ENCODE measurements at places on chromosomes 3 and 15.

DNA sequence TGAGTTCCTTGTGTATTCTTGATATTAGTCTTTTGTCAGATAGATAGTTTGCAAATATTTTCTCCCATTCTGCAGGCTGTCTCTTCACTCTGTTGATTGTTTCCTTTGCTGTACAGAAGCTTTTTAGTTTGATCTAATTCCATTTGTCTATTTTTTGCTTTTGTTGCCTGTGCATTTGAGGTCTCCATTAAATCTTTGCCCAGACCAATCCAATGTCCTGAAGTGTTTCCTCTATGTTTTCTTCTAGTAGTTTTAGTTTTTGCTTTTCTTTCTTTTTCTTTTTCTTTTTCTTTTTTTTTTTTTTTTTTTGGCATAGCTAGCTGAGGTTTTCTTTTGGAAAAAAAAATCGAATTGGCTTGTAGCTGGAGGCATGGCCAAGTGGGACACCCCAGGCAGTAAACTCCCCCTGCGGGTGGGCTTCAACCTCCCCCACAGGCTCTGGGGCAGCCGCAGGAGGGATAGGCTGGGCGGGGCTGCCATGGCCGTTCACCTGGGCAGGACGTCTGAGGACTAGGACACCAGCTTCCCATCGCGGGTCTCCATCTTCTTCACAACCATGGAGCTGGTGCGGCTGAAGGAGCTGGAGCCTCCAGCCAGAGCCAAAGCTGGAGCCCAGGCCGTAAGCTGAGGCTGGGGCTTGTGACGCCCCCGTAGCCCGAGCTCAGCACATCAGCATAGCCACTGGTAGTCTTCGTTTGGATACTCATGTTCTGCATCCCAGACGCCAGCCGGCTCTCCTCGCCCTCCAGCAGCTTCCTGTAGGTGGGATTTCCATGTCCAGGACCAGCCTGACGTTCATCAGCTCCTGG is 16.2 kb upstream of the PSTPIP1 start:
- no peak for DNase-seq

DNA sequence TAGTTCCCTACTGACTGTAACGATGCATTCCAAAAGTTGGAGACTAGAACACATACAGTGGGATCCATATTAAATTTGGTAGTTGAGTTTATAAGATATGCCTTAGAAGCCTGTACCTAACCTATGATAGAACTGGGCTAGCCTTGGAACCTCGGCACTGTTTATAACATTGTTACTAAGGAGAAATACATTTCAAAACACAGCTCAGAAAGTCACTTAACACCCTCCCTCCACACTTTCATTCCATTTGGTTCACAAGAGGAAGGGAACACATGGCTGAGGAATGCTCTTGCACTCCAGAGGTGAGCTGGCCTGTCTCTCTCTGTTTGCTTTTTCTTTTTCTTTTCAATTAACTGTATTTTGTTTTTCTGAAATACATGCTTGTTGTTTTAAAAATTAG is 48.7 kb upstream of the TSC22D2 start:
- no peak for DNase-seq

DNA sequence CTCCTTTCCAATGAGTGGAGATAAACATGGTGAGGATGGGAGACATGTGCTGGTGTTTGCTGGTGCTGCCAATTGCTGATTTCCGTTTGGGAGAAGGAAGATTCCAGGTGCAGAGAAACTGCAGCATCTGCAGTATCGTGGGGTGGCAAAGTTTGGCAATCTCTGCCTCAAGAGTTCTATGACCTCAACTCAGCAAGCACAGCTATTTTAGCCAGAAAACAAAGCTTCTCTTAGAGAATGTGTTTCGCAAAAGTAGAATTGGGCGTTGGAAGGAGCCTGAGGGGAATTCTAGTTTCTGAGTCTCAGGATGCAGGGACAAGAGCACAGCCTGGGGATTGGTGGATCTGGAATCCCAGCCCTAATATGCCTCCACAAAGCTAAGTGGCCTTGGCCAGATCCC is 18.2 kb upstream of the SHC4 start:
- no peak for DNase-seq

GRCh38 chr15:56752986-56753385 is 19.7 kb upstream of the ZNF280D start:
- no peak for DNase-seq

DNA sequence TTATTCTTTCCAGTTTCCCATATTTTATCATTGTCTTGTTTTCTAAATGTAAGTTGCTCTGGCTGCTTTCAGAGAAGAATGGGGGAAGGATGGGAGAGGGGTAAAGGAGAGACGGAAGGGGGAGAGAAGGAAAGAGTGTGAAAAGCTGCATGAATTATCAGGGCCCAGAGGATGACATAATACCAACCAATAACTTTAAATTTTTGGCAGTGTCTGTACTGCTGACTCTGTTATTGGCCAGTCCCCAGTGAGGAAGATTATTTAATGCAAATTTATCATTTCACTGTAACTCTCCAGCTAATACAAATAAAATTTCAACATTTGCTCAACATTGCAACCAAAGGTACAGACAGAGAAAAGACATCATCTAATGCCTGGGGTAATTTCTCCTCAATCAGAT is 551.7 kb upstream of the CFAP20DC start:
- no peak for DNase-seq

- DNase-seq = no peak
Measured at GRCh38 chr3:122307976-122308375, 17.1 kb upstream of the CSTA start.

DNA sequence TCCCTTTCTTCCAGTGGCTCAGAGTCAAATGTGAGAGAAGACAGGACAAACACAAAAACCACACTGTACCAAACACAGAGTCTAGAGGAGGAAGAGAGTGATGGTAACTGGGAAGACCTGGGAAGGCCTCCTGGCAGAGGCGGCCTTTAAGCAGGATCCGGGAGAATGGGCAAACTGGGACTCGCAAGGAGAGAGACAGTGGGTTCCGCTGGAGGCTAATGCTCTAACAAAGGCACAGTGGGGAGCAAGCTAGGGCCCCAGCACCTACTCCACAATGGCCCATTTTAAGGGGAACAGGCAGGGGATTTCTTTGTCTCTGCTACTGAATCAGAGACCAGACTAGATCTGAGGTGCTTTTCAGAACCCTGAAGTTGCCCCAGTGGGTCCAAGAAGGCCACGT is 81.4 kb upstream of the HES1 start:
- DNase-seq = no peak

DNA sequence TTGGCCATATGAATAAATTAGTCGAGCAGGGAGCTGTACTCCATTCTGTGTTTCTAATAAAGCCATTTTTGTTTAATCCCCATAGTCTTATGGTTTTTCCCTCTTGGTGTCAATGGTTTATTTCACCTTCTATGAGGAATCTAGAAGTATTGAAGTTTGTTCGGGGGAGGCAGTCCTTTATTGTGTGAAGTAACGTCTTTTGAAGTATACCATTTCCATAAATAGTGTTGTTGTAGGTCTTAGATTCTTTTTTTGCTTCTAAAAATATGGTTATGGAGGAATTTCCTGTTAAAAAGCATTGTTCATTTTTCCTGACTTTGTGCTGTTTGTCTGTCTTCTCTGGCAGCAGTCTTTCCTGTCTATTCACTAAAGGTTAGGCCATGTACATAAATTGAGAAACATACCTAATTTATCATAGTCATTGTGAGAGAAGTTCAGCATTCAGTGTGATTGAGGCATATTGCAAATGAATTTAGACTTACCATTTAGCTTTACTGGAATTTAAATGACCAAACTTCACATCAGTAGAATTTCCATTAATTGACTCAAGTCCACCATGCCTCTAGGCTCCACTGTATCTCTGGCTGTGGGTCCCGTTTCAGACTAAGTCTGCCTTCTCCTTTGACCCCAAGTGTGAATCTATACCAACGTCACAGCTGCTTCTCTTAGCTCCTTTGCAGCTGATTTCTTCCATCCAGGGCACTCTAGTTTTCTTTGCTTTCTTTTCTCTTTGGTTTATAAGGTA is 37.3 kb downstream of the YEATS2 start:
- no peak for DNase-seq

DNA sequence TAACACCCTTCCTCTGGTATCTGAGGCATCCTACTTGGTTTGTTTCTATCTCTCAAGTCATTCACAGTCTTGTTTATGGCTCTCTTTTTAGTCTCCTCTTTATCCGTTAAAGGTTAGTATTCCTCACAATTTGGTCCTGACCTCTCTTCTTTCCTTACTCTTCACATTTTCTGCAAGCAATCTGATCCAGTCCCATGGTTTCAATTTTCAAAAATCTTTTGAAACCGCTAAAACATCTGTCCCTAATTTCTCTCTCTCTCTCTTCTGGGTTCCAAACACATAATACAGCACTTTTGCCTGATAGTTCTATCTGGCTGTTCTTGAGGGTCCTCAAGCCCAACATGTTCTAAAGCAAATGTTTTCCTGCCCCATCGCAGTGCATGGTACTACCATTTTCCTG is 149.0 kb downstream of the SERPINI1 start:
- no peak for DNase-seq

GRCh38 chr3:133381346-133382109 is 18.3 kb upstream of the BFSP2 start:
- no peak for DNase-seq

DNA sequence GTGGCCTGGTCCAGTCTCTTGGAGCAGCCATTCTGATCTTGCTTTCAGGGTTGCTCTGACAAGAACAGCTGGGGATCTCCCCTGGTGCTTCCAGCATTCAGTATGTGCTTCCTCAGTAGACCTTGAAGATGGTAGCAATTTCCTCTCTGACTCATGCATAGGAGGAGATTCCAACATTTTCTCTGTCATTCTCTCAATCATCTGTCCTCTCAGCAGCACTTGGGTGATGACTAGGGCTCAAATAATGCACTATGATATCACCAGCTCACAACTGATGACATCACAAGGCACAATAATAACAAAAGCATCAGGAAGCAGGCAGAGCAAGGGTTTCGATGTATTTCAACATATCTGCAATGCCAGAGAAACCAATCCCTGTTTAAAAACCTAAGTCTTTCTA is 52.7 kb downstream of the NFKBIZ start:
- DNase-seq = no peak

DNA sequence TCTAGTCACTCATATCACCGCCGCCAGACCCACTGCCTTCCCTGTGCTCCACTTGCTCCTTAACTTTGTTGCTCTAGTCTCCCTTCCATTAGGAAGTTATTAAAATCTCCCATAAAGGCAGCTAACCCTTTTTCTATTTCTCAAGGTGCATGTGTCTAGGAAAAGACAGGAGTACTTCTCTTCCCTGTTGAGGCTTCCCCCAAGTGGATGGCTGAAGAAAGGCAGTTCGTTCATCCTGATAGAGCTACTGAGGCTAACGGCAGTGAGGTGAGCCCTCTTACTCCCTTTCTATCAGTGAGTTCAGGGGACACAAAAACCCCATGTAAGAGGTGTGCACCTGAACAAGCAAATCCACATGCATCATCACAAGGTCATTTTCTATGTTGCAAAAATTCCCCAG is 397.8 kb downstream of the IGSF11 start:
- DNase-seq = no peak

- no peak for DNase-seq
Measured at GRCh38 chr3:178969004-178969700, 102.5 kb downstream of the ZMAT3 start.

DNA sequence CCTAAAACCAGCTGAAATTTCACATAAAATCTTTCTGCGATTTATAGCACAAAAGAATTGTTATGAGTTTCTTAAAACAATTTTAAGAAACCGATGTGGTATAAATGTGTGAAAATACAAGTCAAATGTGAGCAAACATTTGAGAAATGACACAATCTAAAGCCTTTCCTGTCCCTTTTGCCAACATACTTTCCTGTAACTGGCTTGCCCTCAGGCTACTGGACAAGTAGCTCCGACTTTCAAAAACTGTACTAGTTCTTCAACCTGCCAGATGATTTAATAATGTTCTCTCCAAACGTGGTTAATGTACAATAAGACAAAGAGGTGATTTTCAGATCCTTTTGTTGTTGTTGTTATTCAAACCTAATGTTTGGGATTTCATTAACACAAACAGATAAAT is 105.9 kb upstream of the ARHGEF26 start:
- DNase-seq = no peak
